ENCODE measurements at places on chromosomes 1 and 21. TPM values are rescaled to one million over a fixed set of nuclear protein-coding genes. Genes with fewer than 3 reads are reported as not detected.
A peak's percentile ranks its signal among the peaks of the same experiment; 100 is the strongest.

Gene HSD3B2
- 2.2 TPM for polyA plus RNA-seq

Gene AXDND1
- polyA plus RNA-seq, result 0.27 TPM

- no peak for DNase-seq
Measured at GRCh38 chr21:20814090-20814489, 184.1 kb upstream of the NCAM2 start.

GRCh38 chr1:59695252-59695651 lies 119.5 kb upstream of the HOOK1 start:
- DNase-seq, result no peak

DNA sequence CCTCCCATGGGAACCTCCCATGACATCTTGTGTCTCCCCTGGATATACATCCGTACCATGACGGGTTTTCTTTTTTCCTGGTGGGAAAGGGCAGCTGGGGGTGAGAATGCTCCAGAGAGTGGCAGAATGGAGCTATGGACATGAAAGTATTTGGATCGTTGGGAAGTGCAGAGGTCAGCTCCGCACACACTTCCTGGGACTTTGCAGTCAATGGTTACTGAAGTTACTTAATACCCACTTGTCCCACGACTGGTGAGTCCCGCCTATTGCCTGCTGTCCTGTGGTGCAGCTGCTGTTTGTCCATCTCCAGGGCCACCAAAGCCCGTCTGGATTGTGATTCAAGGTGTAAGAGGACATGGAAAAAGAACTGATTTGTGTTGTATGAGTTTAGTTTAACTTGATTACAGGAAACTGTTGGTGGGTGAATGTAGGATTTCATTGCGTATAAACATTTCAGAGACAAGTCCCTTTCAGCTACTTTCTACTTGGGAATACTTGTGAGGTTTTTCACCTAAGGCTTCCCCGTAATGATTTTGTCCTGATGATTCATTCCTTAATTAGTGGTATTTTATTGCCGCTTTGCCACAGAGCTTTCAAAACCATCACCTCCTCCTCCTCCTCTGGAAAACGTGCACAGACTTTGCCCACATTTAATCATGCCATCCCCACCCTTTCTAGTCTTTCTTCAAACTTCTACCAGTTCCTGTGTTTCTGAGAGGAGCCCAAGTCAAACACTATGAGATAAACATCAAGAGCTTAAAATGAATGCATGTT lies 308.8 kb downstream of the KIF26B start:
- DNase-seq, result no peak

- no peak for DNase-seq
Measured at GRCh38 chr1:188170411-188170810, 1341.7 kb downstream of the PLA2G4A start.

DNA sequence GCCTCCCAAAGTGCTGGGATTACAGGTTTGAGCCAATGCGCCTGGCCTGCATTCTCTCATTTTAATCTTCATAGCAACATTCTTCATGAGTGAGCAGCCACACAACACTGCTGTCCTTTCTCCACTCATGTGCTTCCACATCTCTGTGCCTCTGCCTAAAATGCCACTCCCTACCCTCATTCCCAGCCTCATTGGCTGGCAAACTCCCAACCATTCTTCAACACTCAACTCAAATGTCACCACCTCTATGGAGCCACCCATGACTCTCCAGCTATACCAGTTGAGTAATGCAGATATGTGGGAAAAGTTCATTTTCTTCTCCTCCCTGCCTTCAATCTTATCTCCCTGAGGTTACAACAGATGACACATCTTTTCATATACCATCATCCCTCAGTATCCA lies 53.9 kb upstream of the ZC3H12A start:
- no peak for DNase-seq

GRCh38 chr1:200558866-200559459 lies 61.6 kb downstream of the KIF14 start:
- peak; percentile 70 for DNase-seq
